ENCODE measurements at places on chromosomes 3 and 15. TPM values are rescaled to one million over a fixed set of nuclear protein-coding genes. Genes with fewer than 3 reads are reported as not detected.

The CKMT1A gene
- total RNA-seq = not detected

GRCh38 chr15:68298336-68298735 is 20.8 kb downstream of the FEM1B start:
- DNase-seq = no peak

The SNX33 gene
- total RNA-seq = 39.8 TPM

The RASL12 gene
- 0.36 TPM for total RNA-seq

DNA sequence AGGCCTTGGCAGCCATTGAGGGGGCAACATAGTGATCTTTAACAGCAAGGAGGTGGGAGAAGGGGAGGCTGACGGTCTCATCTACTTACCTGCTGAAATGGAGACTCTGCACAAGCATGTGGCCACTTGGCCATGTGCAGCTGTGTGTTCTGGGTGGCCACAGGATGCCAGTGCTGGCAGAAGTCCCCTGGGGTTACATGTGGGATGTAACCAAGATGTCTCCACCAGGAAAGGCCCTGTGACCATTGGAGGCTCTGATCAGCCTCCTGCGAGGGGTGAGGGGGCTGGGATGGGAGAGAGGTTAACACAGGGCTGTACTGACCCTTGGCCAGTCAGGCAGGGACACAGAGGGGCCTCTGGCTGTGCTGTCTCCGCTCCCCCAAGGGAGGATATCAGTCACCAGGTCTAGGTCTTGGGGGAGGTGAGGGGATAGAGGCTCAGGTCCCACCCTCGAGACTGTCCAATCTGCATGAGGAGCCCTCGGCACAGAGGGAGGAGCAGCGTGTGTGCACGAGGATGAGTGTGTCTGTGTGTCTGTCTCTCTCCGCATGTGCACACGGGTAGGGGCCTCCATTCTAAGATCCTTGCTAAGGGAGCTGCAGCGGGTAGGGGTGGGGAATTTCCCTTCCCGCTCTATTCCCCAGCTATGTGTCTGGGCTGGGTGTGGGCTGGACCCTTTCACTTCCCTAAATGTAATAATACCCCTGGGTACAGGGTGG is 19.5 kb downstream of the PRKCD start:
- DNase-seq = peak; percentile 30

DNA sequence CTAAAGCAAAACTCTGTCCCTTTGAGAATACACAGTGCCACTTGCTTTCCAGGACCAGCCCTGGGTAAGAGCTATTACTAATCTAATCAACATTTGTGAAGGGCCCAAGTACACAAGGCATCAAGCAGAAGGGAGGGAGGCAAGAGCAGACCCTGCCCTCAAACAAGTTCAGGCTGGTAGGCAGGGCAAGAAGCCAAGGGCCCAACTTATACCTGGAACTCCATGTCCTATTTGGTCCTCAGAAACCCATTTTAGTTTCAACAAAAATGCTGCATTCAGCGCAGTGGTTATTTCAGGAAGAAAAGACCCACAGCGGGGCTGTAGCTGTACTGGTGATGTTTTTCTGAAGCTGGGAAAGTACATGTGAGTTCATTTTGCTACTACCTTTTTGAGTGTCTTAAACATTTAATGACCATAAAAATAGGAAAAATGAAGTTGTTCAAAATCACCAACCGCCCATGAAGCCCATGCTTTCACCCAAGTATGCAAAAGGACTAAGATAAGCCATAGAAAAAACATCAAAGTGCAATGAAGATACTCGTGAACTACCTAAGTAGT is 2.8 kb downstream of the RPS17 start:
- DNase-seq = no peak

- DNase-seq = no peak
Observed at GRCh38 chr3:45258317-45258716, 32.2 kb upstream of the TMEM158 start.

GRCh38 chr15:81117136-81117535 is 16.9 kb upstream of the CFAP161 start:
- no peak for DNase-seq

The LRRIQ4 gene
- total RNA-seq = 0.29 TPM

Data from osteoblast (primary cell).